Fibroblast of skin of scalp (primary cell): ENCODE measurements at places on chromosomes 5 and 9.

DNA sequence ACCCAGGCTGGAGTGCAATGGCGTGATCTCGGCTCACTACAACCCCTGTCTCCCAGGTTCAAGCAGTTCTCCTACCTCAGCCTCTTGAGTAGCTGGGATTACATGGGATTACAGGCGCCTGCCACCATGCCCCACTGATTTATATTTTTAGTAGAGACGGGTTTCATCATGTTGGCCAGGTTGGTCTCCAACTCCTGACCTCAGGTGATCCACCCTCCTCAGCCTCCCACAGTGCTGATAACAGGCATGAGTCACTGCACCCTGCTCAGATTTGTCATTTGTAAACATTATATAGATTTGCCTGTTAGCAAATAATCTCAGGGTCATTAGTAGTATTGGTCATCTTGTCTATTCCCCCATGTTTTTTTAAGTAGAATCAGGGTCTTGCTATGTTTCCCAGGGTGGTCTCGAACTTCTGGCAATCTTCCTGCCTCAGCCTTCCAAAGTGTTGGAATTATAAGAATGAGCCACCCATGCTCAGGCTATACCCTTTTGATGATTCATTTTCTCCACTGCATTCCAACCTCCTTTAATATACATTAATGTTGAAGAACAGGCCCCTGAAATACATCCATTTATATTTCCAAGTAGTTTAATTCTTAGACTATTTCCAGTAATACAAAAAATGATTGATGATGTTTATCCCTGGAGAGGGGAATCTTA is 17.3 kb downstream of the CENPH start:
- DNase-seq, result peak; percentile 84

DNA sequence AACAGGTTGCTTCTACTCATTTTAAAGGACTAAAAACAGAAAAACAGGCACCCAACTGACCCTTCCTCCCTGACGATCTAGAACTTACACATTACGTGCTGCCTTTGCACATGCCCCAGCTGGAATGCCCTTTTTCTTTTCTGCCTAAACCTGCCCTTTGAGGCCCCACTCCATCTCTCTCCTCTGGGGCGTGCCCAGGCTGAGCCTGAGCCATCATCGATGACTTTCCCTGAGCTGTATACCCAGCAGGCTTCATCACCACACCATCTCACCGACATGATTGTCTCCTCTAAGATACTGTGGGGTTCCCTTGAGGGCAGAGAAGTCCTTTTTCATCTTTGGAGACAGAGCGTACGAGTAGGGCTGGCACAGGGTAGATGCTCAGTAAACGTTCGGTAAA is 24.1 kb upstream of the GABBR2 start:
- DNase-seq, result no peak

GRCh38 chr5:138874771-138875551 is at the start of gene LRRTM2:
Gene LRRTM2 (minus strand): TSS chr5:138875335. CDS start chr5:138874911, 424 bp downstream.
- peak; percentile 84 for DNase-seq

DNA sequence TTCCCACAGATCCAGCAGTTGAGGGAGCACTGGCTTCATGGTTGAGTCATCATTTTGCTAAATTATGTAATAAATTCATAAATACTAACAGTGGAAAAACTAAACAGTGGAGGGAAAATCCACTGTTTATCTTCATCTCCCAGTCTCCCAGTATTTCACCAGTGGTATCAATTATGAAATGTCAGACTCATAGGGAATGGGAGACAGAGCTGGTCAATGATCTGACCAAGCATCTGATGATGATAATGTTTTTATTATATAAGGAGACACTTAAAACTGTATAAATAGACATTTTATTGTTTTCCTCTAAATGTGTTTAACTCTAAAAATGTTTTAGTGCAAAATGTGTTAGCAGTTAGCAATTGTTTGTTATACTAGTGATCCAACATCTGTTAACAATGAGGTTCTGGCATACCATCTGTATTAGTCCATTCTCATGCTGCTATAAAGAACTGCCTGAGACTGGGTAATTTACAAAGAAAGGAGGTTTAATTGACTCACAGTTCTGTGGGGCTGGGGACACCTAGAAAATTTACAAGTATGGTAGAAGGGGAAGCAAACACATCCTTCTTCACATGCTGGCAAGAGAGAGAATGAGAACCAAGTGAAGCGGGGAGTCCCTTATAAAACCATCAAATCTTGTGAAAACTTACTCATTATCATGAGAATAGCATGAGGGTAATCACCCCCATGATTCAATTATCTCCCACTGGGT is 11.8 kb upstream of the REEP5 start:
- peak; percentile 76 for DNase-seq

- no peak for DNase-seq
These were observed 35.7 kb downstream of the AK8 start for GRCh38 chr9:132842124-132843044.
